ENCODE measurements at places on chromosomes 2 and 18.

- no peak for DNase-seq
These were observed 355.6 kb downstream of the PARD3B start for GRCh38 chr2:204900910-204901309.

DNA sequence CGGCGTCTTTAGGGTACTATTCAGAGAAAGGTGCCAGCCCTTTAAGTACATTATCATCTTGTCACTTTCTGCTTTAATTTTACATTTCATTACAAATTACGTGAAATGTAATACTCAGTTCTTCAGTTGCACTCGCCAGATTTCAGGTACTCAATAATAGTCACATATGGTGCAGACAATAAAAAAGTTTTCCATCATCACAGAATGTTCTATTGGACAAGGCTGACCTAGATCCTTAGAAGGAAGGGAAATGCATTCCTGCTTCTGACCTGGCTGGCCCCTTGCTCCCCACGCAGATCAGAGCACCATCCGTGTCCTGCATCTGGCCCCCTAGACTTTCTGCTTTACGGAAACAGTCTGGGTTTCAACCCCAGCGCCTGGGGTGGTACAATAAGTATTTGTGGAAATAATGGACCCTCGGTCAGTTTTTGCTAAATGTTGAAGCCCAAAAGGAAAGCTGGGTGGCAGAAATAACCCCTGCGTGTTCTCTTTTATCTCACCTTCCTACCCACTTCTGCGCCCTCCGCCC, 681 bp upstream of the C2orf72 start:
- DNase-seq, result no peak

DNA sequence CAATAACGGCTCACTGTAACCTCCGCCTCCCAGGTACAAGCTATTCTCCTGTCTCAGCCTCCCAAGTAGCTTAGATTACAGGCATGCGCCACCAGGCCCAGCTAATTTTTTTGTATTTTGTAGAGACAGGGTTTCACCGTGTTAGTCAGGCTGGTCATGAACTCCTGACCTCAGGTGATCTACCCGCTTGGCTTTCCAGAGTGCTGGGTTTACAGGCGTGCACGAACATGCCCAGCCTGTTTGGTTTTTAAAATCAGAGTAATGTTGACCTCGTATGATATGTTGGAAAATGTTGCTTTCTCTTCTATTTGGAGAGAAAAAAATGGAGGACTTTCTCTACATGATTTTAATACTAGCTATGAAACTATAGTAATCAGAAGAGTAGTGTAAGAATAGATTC, 386.2 kb downstream of the PTH2R start:
- no peak for DNase-seq

DNA sequence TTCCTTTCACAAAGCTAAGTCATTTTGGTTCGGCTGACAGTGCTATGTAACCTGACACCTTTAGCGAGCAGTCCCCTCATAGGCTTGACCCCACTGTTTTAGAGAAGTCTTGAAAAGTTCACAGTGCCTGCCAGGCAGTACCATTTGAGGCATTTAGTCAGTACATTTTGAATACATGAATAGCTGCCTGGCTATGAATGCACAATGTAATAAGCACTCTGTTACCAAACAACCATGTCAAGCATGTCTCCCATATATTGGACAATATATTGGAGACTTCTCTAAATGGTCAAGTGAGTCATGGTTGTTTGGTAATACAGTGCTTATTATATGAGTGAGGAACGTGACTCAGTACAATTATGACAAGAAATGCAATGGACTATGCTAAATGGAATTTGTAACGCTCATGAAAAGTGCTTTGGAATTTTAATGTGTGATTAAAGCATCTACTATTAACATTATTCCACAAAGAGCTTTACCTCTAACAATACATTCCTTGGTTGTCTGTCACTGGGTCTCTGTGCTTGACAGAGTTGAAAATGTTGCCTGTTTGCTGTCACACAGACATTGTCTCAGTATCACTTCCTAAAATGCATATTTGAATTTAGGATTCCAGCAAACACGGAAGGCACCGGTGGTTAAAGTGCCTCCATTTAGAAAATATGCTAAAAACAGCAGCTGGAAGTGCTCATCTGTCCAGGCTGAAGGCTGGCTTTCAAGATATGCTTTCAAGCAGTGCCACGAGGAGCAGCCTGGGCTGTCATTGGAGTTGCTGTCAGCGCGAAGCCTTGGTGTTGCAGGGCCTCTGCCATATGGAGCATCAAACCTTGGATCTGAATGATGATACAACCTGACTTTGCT, 458.6 kb downstream of the FBXO15 start:
- DNase-seq, result peak; percentile 59

GRCh38 chr18:79315596-79315995, 80.1 kb upstream of the NFATC1 start:
- no peak for DNase-seq

- DNase-seq, result no peak
These were observed 69.7 kb upstream of the B3GNT7 start for GRCh38 chr2:231325826-231326225.

- peak; percentile 79 for DNase-seq
These were observed at the start of gene LYPD6B for GRCh38 chr2:149038442-149039212. TSS of gene LYPD6B (plus strand) at chr2:149038699. CDS start at chr2:149130949, 92,250 bp downstream.

- DNase-seq, result no peak
These were observed 219.9 kb downstream of the SH3RF3 start for GRCh38 chr2:109348671-109349502.

- no peak for DNase-seq
These were observed 527.6 kb upstream of the ID2 start for GRCh38 chr2:8154270-8154669.

DNA sequence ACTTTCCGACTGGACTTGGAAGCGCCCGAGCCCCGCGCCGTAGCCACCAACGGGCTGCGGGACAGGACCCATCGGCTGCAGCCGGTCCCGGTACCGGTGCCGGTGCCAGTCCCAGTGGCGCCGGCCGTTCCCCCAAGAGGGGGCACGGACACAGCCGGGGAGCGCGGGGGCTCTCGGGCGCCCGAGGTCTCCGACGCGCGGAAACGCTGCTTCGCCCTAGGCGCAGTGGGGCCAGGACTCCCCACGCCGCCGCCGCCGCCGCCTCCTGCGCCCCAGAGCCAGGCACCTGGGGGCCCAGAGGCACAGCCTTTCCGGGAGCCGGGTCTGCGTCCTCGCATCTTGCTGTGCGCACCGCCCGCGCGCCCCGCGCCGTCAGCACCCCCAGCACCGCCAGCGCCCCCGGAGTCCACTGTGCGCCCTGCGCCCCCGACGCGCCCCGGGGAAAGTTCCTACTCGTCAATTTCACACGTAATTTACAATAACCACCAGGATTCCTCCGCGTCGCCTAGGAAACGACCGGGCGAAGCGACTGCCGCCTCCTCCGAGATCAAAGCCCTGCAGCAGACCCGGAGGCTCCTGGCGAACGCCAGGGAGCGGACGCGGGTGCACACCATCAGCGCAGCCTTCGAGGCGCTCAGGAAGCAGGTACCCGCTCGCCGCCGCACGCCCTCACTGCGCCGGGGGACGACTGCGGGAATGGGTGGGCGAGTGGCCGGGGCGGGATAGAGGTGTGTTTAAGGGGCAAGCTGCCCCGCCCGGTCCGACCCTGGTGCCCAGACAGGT, 713 bp downstream of the ATOH8 start:
- DNase-seq, result peak; percentile 79

- no peak for DNase-seq
These were observed 113.9 kb downstream of the MYO1B start for GRCh38 chr2:191359133-191359532.

DNA sequence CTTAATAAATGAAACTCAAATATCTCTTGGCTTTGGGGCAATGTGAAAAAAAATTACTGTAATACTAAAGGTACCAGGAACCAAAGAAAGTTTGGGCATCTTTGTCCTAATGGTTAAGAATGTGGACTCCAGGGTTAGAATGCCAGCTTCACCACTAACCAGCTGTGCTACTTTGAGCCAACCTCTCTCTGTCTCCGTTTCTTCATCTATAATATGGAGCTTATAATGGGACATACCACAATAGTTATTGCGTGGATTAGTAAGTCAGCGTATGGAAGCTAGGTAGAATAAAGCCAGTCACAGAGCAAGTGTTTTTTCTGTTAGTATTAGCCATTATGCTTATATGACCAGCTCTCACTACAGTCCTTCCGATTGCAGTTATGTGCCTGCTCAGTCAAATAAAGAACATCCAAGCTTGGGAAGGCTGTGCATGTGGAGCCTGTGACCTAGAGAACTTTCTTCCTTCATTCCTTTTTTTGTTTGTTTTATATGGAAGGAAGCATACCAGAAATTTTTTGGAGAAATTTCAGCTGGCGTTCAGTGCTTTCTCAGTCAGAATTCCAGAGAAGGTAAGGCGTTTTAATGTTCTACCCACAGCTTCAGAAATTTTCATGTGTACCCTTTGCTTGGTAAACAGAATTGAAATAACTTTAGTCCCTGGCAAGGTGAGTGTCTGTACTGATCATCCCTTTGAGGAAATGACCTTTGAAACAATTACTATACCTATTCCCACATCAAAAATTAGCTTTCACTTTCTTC, 114.0 kb upstream of the RND3 start:
- DNase-seq, result no peak

DNA sequence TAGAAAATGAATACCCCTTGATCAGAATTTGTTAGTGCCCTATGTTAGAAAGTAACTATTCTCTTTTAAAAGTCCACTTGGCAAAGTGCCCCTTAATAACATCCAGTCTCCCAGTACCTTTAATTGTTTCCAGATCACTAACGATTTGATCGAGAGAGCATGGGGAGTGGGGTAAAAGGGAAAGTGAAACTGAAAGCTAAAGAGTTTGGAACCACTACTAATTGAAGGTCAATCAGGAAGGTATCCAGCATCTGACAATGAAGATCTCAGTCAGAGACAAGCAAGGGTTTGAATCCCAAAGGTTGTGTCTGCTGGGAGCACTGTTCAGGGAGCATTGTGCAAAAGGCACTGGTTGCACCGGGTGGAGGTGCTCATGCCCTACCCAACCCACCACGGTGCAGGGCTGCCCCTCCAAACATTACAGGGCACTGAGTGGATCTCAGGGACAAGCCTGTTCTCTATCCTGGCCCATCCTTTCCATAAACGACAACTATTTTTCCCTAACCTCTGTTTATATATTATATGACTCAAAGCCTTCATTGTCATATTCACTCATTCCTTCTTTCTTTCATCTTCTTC, 14.6 kb upstream of the RIT2 start:
- no peak for DNase-seq

- DNase-seq, result no peak
These were observed 280.6 kb downstream of the MYT1L start for GRCh38 chr2:2050446-2050845.

DNA sequence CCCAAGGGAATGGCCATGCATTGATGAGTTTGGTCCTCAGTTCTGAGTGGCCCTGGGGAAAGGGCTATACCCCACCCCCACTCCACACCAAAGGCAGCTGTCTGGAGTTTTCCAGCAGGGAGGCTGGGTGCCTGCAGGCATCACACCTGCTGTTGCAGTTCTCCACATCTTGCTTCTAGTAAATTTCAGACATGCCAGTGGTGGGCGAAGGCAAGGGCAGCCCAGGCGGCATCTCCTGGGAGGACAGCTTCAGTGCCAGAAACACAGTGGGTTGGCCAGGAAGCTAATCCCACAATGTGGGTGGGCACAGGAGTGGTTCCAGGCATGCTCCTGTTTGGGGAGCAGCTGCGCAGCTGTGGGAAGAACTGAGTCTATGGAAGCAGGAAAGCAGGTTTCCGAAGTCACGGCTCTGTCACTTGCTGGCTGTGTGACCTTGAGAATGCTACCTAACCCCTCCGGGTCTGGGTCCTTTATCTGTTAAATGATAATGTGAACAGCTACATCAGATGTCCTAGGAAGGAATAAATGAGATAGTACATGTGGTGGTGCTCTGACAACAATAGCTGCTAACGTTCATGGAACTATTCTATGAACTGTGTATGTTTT, 84.6 kb upstream of the SPTBN1 start:
- no peak for DNase-seq

GRCh38 chr2:112075490-112076260, 20.6 kb downstream of the TMEM87B start:
- no peak for DNase-seq

- no peak for DNase-seq
These were observed 32.8 kb downstream of the FOSL2 start for GRCh38 chr2:28425464-28425835.

DNA sequence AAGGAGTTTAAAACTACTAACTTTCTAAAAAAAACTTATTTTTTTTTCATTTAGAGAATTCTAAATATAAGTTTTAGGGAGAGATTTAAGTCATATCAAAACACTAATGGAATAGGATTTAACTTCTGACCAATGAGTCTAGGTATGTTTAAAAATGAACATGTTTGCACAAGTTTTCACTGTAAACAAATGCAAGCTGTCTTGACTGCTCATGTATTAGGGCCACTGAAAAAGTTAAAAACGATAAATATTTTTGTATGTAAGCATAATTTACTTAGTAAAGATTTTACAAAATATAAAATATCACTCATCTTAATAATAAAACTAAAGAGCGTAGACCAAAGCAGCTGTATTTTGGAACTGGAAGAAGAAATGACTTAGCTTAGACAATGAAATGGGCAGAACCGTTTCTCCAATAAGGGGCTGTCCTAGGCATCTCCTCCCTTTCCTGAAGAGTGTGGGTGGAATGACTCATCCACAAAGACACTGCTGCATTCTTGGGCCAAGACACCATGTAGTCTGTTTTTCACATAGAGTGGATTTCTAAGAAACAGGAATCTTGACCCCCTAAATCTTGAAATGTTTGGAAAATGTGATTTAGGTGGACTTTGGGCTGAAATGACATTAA, 118.8 kb downstream of the MEP1B start:
- no peak for DNase-seq

DNA sequence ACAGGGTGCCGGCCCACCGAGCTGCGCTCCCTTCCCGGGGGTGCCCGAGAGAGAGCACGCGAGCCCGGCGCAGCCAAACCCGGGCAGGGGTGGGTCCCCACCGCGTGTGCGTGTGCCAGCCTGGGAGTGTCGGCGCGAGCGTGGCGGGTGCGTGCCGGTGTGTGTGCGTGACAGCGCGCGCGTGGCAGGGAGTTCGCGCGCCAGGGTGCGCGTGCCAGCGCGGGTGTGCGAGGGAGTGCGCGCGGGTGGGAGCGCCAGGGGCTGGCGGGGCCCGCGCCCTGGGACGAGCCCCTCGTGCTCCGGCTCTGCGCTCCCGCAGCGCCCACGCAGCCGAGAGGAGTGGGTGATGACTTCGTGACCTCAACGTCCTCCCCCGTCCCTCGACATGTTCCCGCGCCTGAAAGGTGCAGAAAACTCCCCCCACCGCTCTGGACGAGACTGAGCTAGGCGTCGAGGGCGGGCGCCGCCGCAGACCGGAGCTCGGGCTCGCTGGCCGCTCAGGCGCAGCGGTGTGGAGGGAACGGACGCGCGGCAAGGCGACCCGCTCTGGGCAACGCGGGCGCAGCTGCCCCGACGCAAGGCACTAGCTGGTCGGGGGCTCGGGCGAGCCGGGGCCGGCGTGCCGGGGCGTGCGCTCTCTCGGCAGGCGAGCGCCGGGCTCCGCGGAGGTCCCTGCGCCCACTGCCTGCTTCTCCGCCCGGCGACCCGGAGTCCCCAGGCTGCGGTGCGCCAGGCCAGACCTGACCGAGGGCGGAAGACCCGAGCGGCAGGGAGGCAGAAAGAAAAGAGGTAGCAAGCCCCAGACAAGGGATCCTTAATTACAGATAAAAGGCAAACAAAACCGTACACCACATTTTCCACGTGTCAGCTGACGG, 582.8 kb downstream of the ZEB2 start:
- peak; percentile 81 for DNase-seq

GRCh38 chr2:125424266-125424785, 1231.6 kb upstream of the GYPC start:
- no peak for DNase-seq

GRCh38 chr18:47996091-47996541, 65.7 kb upstream of the SMAD2 start:
- no peak for DNase-seq
